ENCODE measurements at places on chromosomes 4 and X. TPM values are rescaled to one million over a fixed set of nuclear protein-coding genes. Genes with fewer than 3 reads are reported as not detected.
A peak's percentile ranks its signal among the peaks of the same experiment; 100 is the strongest.

DNA sequence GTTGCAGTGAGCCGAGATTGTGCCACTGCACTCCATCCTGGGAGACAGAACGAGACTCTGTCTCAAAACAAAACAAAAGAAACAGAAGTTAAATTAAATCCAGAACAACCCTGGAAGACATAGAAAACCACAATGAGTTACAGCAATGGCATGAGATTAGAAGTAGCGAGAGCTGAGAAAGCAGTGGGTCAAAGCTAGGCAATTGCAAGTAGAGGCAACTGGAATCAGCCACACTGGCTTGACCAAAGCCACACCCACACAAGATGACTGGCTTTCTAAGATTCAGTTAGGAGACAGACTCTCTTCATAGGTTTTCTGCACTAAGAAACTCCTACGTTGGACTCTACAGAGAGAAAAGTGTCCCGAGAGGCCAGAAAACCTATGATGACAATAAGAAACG lies 443.0 kb downstream of the GPM6A start:
- no peak for DNase-seq

DNA sequence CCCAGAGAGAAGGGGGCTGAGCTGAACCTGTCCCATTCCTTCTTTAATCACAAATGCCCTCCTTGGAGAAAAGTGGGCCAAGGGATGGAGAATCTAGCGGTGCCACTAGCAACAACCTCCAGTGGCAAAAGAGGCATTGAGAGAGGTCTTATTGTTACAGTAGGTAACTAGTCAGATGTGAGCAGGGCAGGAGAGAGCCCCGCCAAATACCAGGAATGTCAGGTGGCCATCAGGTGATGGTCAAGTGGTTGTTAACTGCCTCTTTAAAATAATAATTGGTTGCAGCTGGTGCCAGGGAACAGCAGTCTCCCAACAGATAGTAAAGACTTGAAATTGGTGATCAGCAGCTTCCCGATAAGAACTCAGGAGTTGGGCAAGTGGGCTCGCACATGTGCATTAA lies 116.1 kb downstream of the EVC2 start:
- DNase-seq, result no peak

- no peak for DNase-seq
Observed at GRCh38 chrX:134548257-134549201, 88.6 kb downstream of the HPRT1 start.

DNA sequence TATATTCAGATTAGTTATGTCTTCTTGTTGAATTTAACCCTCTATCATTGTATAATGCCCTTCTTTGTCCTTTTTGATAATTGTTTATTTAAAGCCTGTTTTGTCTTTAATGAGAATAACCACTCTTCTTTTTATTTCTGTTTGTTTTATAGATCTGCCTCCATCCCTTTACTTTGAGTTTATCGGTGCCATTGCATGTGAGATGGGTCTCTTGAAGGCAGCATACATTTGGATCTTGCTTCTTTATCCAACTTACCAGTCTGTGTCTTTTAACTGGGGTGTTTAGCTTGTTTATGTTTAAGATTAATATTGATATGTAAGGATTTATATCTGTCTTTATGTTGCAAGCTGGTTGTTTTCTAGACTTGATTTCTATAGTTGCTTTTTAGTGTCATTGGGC lies 115.8 kb downstream of the RTL3 start:
- no peak for DNase-seq

DNA sequence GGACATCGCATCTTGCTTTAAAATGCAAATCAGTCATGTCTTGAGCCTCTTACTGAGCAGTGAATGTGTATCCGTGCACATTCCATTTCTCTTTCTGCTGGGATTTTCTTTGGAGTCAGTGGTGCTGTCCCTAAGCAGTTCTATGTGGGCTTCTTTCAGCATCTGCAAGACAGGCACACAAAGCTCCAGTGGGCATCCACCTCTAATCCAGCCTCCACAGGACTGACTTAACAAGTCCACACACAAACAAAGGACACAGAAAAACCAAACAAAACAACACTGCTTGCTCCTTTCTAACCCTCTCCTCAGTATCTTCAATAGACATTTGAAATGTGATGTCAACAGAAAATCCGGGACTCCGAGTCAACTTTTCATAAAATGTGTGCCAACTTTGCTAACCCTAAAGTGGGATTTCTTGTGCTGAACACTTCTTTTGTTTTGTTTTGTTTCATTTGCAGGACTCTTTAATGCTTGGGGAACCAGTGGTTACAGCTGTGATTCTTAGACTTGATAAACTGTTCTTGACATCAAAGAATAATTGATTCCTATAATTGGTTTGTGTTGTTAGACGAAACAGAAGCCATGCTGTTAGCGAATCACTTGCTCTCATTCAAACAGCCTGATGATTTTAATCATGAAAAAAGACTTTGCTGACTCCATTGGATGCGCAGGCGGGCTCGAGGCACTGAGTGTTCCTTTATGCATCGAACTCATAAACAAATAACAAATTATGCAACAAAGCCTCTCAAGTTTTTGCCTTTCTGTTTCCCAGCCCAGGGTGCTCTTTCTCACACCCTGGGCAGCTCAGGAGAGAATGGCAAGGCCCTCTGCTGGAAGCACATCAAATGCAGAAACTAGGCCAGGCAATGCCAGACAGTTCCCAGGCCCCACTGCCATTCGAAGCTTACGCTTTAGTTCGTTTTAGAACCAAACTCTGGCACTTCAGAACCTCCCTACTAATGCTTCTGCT lies 20.1 kb downstream of the ETNPPL start:
- DNase-seq, result no peak

- DNase-seq, result no peak
Observed at GRCh38 chrX:39156051-39156450, 354.8 kb downstream of the MID1IP1 start.

GRCh38 chr4:80538276-80538926 lies 202.9 kb downstream of the CFAP299 start:
- no peak for DNase-seq

DNA sequence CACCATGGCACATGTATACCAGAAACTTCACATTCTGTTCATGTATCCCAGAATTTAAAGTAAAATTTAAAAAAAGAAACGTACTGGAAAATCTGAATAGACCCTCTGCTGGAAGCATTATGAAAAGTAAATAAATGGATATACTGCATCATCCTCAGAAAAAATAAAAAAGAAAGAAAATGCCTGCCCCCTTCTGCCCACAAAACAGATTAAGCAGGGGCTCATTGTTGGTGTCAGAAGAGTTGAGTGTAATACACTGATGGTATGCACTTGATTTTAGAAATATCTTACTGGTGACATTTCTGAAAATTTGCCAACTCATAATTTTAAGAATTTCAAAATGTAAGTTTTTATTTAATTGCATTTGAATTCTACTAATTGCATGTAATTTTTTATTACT lies 77.8 kb downstream of the LRP2BP start:
- no peak for DNase-seq

GRCh38 chrX:26889574-26889973 lies 573.6 kb downstream of the PPP4R3C start:
- no peak for DNase-seq

DNA sequence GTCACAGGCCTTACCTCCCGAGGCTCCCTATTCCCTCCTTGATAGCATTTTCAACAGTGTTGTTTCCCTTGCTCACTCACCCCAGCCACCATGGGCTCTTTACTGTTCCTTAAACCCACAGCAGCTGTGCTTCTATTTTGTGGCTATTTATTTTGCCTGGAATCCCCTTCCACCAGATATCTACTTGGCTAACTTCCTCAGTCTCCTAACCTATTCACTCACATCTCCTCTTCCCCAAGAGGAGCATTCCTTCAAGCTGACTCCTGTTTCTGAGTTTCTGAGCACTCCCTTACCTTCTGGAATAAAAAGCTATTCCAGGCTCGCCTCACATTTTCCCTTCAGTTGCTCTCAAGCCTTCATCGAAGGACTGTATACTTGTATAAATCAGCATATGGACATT lies 50.5 kb downstream of the CXCL1 start:
- no peak for DNase-seq

DNA sequence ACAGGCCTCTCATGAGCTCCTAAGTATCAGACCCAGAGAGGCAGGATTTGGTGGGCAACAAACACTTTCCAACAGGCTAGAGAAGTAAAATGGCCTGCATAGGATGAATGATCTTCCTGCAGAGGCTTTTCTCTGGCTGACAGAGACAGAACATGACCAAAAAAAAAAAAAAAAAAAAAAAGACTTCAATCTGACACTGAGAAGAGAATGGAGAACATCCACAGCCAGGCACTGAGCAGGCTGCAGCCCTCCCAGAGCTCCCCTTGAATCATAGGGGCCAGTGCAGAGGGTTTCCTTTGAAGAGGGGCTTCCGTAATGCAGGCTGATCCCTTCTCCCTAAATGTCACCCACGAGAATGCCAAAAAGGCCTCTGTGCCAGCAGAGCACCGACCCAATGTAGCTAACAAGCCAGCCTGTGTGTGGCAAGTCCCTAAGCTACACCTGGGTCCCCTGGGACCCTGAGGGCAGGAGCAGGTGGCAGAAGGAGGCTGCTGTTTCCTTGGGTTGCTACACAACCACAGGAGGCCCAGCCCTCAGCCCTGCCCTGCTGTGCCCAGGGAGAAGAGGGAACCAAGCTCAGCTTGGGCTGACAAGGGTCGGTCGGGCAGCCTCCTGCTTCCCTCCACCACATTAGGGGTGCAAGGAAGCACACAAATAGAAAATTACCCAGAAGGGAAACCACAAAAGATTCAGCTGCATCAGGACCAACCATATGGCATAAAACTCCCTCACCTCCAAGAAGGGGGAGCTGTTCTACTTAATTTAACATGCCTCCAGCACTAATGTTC lies 55.6 kb downstream of the MAP7D2 start:
- peak; percentile 17 for DNase-seq

DNA sequence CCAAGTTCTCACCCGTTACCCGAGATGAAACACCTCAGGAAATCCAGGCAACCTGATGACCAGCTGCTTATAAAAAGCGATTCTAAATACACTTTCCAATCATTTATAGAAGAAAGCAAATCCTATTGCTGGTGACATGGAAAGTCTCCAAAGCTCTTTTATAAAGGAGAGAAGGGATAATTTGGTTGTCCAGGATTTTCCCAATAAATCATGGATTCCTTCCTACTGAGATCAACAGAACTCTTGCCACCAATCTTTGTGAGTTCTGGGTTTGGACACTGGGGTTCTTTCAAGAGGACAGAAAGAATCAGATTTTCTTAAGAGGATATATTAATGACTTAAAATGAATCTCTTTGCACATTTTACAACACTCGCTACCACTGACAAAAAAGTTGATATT lies 24.7 kb upstream of the SOD3 start:
- DNase-seq, result no peak

GRCh38 chrX:109793191-109793590 lies 60.1 kb upstream of the ACSL4 start:
- no peak for DNase-seq

DNA sequence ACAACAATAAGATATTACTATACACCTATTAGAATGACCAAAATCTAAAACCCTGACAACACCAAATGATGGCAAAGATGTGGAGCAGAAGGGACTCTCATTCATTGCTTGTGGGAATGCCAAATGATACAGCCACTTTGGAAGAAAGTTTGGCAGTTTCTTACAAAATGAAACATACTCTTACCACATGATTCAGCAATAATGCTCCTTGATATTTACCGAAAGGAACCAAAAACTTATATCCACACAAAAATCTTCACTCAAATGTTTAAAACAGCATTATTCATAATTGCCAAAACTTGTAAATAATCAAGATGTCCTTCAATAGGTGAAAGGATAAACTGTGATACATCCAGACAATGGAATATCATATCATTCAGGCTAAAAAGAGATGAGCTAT lies 180.9 kb downstream of the COL25A1 start:
- DNase-seq, result no peak

- no peak for DNase-seq
Observed at GRCh38 chr4:105022811-105023667, 123.6 kb upstream of the TET2 start.

The GAGE13 gene
- not detected for total RNA-seq

The REPS2 gene
- 22.5 TPM for total RNA-seq

The BEX1 gene
- total RNA-seq, result 19.5 TPM

The DMRTC1 gene
- total RNA-seq, result 30.3 TPM

The SATL1 gene
- total RNA-seq, result not detected

The CXorf49B gene
- total RNA-seq, result not detected

The INPP4B gene
- 4.1 TPM for total RNA-seq

The GC gene
- 5.5 TPM for total RNA-seq

The OPHN1 gene
- total RNA-seq, result 5.5 TPM

The NDST3 gene
- total RNA-seq, result not detected

All from stomach (tissue), 19 donors.